ENCODE measurements at places on chromosomes 13 and 19. TPM values are rescaled to one million over a fixed set of nuclear protein-coding genes. Genes with fewer than 3 reads are reported as not detected.

GRCh38 chr13:97113231-97114001 is 108.7 kb upstream of the MBNL2 start:
- DNase-seq, result no peak
- peaks cover 25% of the 10 kb centered on the region for H3K27me3 ChIP-seq
- peaks cover 18% of the 10 kb centered on the region for H3K4me1 ChIP-seq
- H3K36me3 ChIP-seq, result no peaks in the 10 kb centered on the region

GRCh38 chr19:17775245-17775927 is 19.6 kb upstream of the B3GNT3 start:
- H3K4me3 ChIP-seq, result no peak overlapping the region
- H3K27me3 ChIP-seq, result no peaks in the 10 kb centered on the region
- peak; percentile 58 for DNase-seq
- peaks cover 10% of the 10 kb centered on the region for H3K4me1 ChIP-seq

Gene MUC16
- not detected for total RNA-seq

DNA sequence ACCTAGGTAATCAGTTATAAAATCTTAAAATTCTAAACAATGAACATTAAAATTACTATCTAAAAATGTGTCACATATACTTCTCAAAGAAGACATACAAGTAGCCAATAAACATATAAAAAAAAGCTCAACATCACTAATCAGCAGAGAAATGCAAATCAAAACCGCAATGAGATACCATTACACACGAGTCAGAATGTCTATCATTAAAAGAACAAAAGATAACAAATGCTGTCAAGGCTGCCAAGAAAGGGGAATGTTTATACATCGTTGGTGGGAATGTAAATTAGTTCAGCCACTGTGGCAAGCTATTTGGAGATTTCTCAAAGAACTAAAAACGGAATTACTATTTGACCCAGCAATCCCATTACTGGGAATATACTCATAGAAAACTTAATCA is 310.3 kb upstream of the EDNRB start:
- no peaks in the 10 kb centered on the region for H3K4me1 ChIP-seq
- no peaks in the 10 kb centered on the region for H3K36me3 ChIP-seq
- H3K27me3 ChIP-seq, result peaks cover 4% of the 10 kb centered on the region
- no peak overlapping the region for H3K4me3 ChIP-seq

GRCh38 chr13:43469791-43470190 is 317.0 kb downstream of the ENOX1 start:
- no peak overlapping the region for H3K4me3 ChIP-seq
- H3K27me3 ChIP-seq, result peaks cover 9% of the 10 kb centered on the region
- H3K4me1 ChIP-seq, result no peaks in the 10 kb centered on the region
- no peaks in the 10 kb centered on the region for H3K36me3 ChIP-seq
- H3K27ac ChIP-seq, result no peak overlapping the region

All from activated CD4-positive, alpha-beta T cell treated with anti-CD3 and anti-CD28 coated beads for 36 hours (primary cell).